ENCODE measurements at places on chromosomes 16 and 17.
A peak's percentile ranks its signal among the peaks of the same experiment; 100 is the strongest.

GRCh38 chr17:8481089-8481488 lies 45.4 kb downstream of the NDEL1 start:
- DNase-seq, result no peak

DNA sequence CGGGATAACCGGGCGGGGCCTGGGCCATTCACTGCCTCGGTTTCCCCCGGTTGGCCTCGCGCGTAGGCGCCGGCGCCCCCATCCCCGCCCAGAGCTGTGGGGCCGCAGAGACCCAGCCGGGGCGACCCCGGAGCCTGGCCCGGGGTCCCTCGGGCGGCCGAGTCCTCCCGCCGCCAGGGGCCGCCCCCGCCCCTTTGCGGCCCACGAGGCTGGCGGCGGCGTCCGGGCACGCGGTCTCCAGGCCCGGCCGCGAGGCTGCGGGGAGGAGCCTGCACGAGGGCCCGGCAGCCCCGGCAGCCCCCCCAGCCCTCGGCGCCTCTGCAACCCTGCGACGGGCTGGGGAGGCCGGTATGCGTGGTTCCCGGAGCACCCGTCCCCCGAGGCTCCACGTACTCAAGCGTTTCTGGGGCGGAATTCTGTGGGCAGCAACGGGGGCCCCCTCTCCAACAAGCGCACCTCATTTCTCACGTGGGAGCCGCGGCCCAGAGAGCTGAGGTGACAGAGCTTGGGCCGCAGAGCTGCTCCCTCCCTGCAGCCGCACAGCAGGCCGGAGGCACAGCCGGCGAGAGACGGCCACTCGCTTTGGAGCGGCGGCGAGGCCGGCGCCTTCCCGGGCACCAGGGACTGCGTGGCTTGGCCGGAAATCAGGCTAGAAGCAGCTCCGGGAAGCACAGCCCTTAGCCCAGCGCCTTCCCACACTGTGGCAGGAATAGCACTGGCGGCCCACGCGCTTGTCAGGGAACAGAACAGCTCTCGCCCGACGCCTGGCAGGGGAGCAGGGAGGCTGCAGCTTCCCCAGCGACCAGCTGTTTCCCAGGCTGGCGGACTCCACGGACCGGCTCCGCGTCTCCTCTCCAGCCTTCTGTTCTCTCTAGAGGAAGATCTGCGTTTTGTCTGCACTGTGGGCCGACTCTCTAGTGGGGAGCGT lies 867 bp upstream of the LIMD2 start:
- peak; percentile 58 for DNase-seq

- no peak for DNase-seq
These were observed 200.5 kb downstream of the RPTOR start for GRCh38 chr17:80745183-80745582.

DNA sequence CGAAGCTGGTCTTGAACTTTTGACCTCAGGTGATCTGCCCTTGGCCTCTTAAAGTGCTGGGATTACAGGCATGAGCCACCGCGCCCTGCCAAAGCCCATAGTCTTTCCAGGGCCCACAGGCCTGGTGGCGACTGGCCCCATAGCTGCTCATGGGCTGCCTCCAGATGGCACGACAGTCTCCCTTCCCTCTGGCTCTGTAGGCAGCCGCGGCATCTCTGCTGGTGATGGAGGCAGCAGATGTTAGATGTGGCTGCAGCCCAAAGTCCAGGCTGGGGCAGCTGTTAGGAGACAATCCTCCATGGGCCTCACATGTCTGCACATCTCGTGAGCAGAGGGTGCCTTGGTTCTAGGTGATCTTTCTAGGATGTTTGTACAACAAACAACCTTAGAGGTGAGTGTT lies 69.7 kb upstream of the DNAJA2 start:
- no peak for DNase-seq

DNA sequence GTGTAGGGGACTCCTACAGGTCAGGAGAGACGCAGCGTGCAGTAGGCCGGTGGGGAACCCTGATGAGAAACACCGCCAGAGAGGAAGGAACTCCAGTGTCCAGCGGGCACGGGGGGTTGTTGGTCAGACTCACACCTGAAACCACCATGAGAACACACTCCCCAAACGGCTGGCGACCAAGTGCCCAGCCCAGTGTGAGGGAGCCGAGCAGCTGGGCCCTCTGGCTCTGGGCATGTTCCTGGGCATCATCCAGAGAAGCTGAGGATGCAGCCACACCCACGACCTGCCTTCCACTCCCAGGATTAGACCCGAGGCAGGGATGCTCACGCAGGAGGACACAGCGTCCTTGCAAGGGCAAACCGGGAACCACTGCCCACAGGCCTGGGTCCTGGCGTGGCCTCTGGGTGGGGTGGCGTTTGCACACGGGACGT lies 108.3 kb upstream of the ZNF750 start:
- no peak for DNase-seq

GRCh38 chr16:67195676-67196075 lies 3.3 kb upstream of the ELMO3 start:
- DNase-seq, result no peak

GRCh38 chr17:29846298-29846697 lies 83.7 kb downstream of the SSH2 start:
- no peak for DNase-seq

- DNase-seq, result no peak
These were observed 18.8 kb upstream of the RBL2 start for GRCh38 chr16:53415504-53415903.

- no peak for DNase-seq
These were observed 4.9 kb downstream of the HIC1 start for GRCh38 chr17:2059547-2060384.

- no peak for DNase-seq
These were observed 7.4 kb downstream of the GNAO1 start for GRCh38 chr16:56198755-56199114.

DNA sequence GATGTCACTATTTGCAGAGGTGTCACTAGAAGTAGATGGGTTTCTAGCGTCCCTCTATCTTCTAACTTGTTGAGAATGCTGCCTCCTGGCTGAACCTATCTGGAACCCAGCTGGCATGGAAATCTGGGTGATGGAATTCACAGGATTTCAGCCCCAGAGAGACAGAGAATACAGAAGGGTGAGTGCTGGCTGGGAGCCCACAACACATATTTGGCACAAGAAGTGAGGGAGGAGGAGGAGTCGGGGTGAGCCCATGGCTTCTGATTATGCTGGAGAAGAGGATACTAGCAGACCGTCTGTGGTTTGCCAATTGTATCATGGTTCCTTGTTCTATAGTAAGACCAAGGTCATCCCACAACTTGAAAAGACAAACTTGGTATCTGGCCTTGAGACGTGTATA lies 557.8 kb upstream of the SALL1 start:
- DNase-seq, result no peak

- DNase-seq, result no peak
These were observed 279.8 kb downstream of the UTP18 start for GRCh38 chr17:51540151-51540550.

DNA sequence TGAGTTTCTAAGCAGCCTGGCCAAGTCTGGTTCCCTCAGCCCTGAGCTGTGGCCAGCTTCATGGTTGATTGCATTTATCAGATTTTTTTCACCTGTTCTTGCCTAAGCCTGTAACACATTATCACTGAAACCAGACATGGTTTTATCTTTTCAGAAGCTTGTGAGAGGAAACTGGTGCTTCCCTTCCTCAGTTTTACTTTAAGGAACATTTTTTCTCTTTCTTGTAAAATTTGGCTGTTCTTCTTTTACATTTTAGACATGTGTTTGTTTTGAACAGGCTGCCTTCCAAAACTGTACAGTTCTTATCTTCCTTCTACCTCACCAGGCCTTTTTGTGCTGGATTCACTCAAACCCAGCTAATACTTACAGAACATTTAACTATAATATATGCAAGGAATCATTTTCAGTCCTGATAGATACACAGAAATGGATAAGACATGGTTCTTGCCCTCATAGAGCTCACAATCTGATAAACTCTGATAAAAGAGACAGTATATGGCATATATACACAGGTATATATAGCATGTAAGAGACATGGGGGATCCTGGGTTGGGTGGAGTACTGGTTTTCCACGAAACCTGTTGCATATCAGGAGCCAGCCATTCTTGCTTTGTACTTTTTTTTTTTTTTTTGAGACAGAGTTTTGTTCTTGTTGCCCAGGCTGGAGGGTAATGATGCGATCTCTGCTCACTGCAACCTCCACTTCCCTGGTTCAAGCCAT lies 44.5 kb downstream of the ZNRF1 start:
- DNase-seq, result no peak

GRCh38 chr17:42192189-42193126 lies 1.8 kb downstream of the GHDC start:
- DNase-seq, result no peak

DNA sequence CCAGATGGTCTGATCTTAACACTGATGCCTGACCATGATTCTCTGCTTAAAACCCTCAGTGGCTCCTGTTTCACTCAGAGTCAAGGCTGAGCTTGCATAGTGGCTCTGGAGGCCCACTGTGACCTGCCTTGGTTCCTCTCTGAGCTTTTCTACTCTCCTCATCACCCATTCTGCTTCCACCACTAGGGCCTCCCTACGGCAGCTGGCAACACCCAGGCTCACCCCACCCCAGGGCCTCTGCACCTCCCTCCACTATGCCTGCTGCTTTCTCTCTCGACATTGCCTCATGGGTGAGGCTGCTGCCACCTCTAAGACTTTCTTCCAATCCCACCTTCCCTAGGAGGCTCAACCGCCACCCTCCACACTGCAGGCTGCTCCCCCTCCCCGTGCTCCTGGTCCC lies 127.6 kb downstream of the IRX3 start:
- DNase-seq, result no peak

GRCh38 chr17:42809250-42809649 lies 10.6 kb downstream of the CNTD1 start:
- no peak for DNase-seq

GRCh38 chr17:16980813-16981731 lies 9.2 kb upstream of the TNFRSF13B start:
- DNase-seq, result no peak

- no peak for DNase-seq
These were observed 12.0 kb downstream of the VAC14 start for GRCh38 chr16:70788668-70789594.

DNA sequence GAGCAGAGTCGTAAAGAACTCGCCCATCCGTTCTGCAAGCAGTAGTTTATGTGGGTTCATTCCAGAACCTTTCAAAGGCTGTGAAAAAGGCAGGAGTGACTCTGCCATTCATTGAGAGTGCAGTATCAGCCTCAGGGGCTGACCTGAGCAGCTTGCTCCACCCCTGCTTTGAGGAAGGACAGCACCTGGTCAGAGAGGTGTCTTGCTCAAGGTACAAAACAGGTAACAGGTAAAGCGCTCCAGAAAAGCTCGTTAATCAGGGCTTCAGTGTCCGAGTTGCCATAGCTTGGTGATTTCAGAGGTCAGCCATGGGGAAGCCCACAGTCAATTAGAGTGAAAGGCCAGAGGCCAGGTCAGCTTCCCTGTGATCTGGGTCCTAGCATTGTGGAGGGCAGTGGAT lies 251.1 kb downstream of the ABCC12 start:
- no peak for DNase-seq

- no peak for DNase-seq
These were observed 558 bp downstream of the HSD3B7 start for GRCh38 chr16:30985401-30986128.

DNA sequence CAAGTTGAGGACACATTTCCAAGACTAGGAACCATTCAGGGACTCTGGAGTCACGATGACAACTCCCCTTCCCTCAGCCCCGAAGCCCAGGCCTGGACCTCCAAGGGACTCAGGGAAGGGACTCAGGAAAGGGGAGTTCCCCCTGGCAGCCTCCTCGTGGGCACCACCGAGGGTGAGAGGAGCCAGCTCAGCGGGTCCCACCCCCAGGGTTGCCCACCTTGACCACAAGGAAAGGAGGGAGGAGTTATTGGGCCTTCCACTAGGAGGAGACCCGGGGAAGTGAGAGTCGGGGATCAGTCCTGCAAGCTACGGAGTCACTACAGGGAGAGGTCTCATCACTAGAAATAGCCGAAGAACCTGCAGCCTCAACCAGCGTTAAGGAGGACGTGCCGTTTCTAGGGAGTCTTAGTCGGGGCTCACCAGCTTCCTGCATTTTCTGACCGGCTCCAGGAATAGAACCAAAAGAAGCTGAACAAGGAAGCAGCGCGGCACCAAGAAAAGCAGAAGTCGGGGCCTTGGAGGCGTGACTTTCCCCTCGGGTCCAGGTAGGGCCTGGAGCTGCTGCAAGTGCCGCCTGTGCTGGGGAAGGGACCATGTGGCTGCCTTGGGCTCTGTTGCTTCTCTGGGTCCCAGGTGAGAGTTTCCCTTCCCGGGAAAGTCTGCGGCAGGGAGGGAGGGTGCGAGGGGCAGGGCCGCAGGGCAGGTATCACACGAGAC lies at the start of gene CD300A:
Gene CD300A (plus strand): TSS at position 524 of the 717 bp plus-strand sequence. CDS start 70 bp downstream, at position 594.
- no peak for DNase-seq

GRCh38 chr17:51699303-51699702 lies 439.0 kb downstream of the UTP18 start:
- DNase-seq, result no peak

DNA sequence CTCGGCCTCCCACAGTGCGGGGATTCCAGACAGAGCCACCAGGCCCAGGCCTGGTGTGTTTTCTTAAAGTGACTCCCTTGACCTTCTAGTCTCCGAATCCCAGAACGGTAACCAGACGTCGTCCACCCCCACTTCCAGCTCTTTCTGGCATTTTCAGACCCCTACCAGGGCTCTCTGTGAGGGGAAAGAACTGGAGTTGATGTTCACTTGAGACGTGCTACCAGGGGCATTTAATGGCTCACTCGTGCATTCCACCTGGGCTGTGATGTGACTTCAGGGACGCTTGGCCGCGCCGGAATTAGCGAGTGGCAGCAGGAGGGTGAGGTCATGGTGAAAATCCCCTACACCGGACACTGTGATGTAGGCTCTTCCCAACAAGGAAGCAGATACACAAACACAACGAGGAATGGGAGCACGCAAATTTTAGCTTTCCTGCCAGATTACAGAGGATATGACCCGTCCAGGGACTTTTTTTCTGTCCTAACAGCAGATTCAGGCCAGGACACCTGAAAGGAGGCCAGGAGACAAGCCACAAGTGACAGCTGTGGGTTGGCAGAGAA lies 1.1 kb upstream of the GNA13 start:
- DNase-seq, result no peak
